Mesothelial cell of epicardium (in vitro differentiated cells): ENCODE measurements at places on chromosomes 3 and 15.
A peak's percentile ranks its signal among the peaks of the same experiment; 100 is the strongest.

- no peak overlapping the region for H3K27ac ChIP-seq
- no peak overlapping the region for H3K4me3 ChIP-seq
- DNase-seq = no peak
- peaks cover 14% of the 10 kb centered on the region for H3K4me1 ChIP-seq
- H3K36me3 ChIP-seq = peaks cover 17% of the 10 kb centered on the region
Measured at GRCh38 chr3:67521053-67521646, 133.3 kb downstream of the SUCLG2 start.

DNA sequence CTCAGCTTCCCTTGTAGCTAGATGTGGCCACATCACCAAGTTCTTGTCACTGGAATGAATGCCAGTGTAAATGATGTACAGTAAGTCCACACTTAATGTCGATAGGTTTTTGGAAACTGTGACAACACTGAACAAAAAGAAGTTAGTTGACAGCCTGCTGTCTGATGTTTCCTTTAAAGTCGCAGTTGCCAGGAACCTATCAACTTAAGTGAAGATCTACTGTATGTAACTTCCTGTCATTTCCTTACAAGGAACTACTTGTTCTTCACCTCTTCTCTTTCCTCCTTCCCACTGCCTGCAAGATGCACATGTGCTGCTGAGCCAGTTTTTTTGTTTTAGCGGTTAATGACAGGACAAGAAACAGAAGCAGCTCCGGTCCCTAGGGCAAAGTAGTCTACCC, 44.6 kb downstream of the HDGFL3 start:
- no peak for DNase-seq
- H3K27ac ChIP-seq = no peak overlapping the region
- no peaks in the 10 kb centered on the region for H3K27me3 ChIP-seq
- peaks cover 51% of the 10 kb centered on the region for H3K36me3 ChIP-seq
- H3K4me3 ChIP-seq = no peak overlapping the region

DNA sequence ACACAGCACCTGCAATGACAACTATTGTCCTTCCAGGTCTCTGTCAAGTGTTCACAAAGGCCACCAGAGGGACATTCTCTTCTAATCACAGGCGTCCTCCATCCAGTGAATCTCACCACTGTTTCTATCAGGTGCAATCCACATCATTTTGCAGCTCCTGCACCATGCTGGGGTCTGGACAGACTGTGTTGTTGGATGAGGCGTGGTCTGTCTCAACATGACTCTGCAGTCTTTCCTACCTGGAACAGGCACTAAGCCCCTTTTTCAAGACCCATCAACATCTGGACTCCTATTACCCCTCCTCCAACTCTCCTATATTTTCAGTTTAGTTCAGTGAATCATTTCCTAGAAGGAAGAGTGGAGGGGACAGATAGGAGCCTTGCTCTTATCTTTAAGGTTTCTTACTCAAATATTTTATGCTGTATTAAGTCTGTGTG, 31.5 kb upstream of the VEPH1 start:
- no peak for DNase-seq
- no peaks in the 10 kb centered on the region for H3K36me3 ChIP-seq
- no peak overlapping the region for H3K4me3 ChIP-seq
- H3K27ac ChIP-seq = no peak overlapping the region

- H3K27ac ChIP-seq = no peak overlapping the region
- H3K4me1 ChIP-seq = peaks cover 40% of the 10 kb centered on the region
- H3K36me3 ChIP-seq = no peaks in the 10 kb centered on the region
- H3K27me3 ChIP-seq = peaks cover 14% of the 10 kb centered on the region
Measured at GRCh38 chr3:86986671-86987420, 4.1 kb downstream of the VGLL3 start.

- H3K27ac ChIP-seq = peak overlapping the region; percentile 86
- no peaks in the 10 kb centered on the region for H3K27me3 ChIP-seq
- H3K4me3 ChIP-seq = no peak overlapping the region
- peaks cover 80% of the 10 kb centered on the region for H3K4me1 ChIP-seq
Measured at GRCh38 chr15:36362509-36362915, 216.9 kb upstream of the CDIN1 start.

DNA sequence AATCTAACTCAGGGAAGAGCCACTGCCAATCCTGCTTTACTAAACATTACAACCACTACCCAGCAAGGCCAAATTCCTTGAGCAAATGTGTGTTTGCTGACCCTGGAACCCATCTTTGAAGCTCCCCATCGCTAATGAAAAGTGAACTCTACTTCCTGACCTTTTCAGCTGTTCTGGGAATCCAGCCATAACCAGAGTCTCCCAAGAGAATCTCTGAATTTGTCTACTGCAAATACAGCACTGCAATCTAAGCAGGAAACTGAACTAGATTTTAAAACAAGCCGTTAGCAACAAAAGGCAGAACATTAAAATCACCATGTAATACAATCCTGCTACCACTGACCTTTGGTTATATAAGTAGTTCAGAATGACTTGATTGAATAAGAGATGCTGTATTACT, 309.2 kb downstream of the MAGI1 start:
- H3K27ac ChIP-seq = peak overlapping the region; percentile 88
- no peak overlapping the region for H3K4me3 ChIP-seq
- peaks cover 33% of the 10 kb centered on the region for H3K4me1 ChIP-seq
- DNase-seq = no peak
- H3K27me3 ChIP-seq = no peaks in the 10 kb centered on the region
- no peaks in the 10 kb centered on the region for H3K36me3 ChIP-seq

- no peak overlapping the region for H3K27ac ChIP-seq
- peaks cover 7% of the 10 kb centered on the region for H3K4me1 ChIP-seq
- peaks cover 16% of the 10 kb centered on the region for H3K27me3 ChIP-seq
- H3K4me3 ChIP-seq = no peak overlapping the region
- no peak for DNase-seq
- H3K36me3 ChIP-seq = no peaks in the 10 kb centered on the region
Measured at GRCh38 chr3:33791477-33792166, 6.8 kb upstream of the PDCD6IP start.

DNA sequence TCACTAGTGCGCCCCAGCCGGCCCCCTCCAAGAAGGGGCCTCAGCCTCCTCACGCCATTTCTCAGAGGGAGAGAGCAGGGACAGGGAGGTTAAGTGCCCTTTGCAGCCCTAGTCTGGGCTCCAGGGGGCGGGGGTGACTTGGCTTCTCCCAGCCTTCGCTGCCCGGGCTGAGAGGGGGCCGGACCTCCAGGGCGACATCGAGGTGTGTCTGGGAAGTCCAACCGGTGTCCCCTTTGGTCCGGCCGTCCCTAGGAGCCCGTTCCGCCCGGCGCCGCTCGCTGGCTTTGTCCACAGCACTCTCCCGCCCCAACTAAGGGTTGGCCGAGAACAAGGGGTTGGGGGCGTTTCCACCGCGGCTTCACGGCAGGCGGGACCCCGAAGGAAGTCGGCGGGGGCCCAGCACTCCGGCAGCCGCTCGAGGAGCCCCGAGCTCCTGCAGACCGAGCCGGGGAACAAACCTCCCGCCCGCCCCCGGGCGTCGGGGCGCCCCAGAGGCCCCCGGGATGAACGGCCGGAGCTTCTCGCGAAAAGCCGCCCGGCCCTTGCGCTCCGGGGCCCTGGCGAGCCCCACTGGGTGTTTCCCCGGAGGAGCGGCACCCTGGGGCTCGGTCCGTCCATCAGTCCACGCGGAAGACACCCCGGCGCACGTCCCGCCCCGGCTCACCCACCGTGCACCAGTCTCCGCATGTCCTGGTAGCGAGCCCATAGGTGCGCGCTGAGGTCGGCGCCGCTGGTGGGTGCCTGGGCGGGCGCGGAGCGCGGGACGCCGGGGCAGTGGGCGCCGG, 627 bp downstream of the NT5DC2 start:
- H3K4me3 ChIP-seq = peak overlapping the region; percentile 83
- H3K27ac ChIP-seq = peak overlapping the region; percentile 67

GRCh38 chr3:197789309-197789708, 1.7 kb upstream of the LRCH3 start:
- peaks cover 21% of the 10 kb centered on the region for H3K4me1 ChIP-seq
- H3K4me3 ChIP-seq = no peak overlapping the region
- H3K36me3 ChIP-seq = no peaks in the 10 kb centered on the region

DNA sequence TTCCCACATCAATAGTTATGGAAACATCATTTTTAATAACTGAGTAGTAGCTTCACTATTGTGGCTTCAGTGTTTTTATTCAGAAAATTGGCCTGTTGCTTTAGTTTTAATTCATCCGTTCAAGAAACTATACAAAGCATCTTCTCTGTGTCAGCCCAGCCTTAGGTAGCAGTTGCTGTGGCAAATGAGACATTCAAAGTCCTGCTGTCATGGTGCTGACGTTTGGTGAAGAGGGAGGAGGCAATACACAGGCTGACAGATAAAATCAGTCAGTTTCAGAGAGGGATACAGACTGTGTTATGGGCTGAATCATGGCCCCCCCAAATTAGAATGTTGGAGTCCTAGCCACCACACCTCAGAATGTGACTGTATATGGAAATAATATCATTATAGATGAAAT, 56.5 kb downstream of the SLC7A14 start:
- H3K4me3 ChIP-seq = no peak overlapping the region
- H3K36me3 ChIP-seq = no peaks in the 10 kb centered on the region
- H3K27me3 ChIP-seq = no peaks in the 10 kb centered on the region

DNA sequence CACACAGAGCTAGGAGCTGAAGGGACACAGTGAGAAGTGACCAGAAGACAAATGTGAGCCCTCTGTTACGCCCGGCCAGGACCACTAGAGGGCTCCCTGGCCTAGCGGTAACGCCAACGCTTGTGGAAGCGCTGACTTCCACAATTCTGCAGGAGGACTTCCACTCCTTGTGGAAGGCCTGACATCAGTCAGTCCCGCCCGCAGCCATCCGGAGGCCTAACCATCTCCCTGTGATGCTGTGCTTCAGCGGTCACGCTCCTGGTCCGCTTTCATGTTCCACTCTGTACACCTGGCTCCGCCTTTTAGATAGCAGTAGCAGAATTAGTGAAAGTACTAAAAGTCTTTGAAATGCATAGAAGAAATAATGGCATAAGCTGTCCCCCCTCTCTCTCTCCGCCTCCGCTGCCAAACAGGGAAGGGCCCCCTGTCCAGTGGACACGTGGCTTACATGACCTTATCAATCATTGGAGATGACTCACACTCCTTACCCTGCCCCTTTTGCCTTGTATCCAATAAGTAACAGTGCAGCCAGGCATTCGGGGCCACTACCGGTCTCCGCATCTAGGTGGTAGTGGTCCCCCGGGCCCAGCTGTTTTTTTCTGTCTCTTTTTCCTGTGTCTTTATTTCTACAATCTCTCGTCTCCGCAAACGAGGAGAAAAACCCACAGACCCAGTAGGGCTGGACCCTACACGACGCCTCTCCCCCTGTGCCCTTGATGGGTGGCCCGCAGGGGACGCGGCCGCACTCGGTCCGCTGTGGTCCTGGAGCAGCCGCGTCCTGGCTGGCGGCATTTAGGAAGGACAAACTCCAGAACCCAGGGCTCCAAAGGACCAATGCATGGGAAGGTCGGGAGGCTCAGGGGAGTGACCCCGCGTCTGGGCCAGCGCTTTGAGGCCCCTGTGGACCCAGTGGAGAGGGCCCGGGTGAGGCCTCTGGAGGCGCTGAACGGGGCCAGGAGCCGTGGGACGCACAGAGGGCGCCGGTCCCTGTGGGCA, 27.0 kb upstream of the RPL32 start:
- H3K36me3 ChIP-seq = no peaks in the 10 kb centered on the region
- peaks cover 10% of the 10 kb centered on the region for H3K4me1 ChIP-seq
- H3K27me3 ChIP-seq = peaks cover 31% of the 10 kb centered on the region
- peak overlapping the region; percentile 71 for H3K27ac ChIP-seq
- DNase-seq = peak; percentile 82
- peak overlapping the region; percentile 68 for H3K4me3 ChIP-seq

DNA sequence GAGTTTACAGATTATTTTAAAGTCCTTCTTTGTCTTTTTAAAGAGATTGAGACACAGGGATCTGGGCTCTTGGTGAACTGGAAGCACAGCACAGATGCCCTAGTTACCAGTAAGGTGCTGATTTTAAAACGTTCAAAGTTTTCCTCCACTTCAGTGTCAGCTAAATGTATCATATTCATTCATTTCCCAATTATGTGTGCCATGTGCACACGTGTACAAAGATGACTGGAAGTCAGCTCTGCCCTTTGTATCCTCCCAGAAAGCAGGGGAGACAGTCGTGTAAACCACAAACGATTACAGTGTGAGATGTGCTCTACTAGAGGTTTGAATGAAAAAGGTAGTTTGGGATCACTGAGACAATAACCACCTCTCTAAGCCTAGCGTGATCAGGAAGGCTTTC, 730 bp downstream of the ZKSCAN7 start:
- no peak for DNase-seq
- H3K27ac ChIP-seq = peak overlapping the region; percentile 95
- H3K4me1 ChIP-seq = peaks cover 29% of the 10 kb centered on the region

DNA sequence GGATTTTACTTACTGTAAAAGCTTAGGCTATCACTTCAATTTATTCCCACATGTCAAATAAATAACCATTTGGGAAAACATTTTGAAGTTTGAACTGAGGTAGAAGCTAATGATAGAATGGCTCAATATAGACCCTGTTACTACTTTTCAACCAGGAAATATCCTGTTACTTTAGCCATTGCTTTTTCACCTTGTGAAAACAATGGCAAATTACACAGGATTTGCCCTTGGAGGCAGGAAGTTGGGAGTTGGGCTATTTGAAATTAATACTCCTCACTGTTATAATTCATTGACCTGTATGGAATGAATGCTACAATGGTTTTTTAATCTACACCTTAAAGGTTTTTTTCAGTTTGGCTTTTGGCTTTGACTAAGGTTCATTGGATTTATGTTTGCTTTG, 98.1 kb upstream of the UBE2E2 start:
- peaks cover 3% of the 10 kb centered on the region for H3K4me1 ChIP-seq
- no peaks in the 10 kb centered on the region for H3K36me3 ChIP-seq
- no peak overlapping the region for H3K27ac ChIP-seq

GRCh38 chr3:71559021-71559420, 24.5 kb downstream of the FOXP1 start:
- peaks cover 42% of the 10 kb centered on the region for H3K36me3 ChIP-seq
- no peak overlapping the region for H3K4me3 ChIP-seq
- no peaks in the 10 kb centered on the region for H3K4me1 ChIP-seq
- no peaks in the 10 kb centered on the region for H3K27me3 ChIP-seq

DNA sequence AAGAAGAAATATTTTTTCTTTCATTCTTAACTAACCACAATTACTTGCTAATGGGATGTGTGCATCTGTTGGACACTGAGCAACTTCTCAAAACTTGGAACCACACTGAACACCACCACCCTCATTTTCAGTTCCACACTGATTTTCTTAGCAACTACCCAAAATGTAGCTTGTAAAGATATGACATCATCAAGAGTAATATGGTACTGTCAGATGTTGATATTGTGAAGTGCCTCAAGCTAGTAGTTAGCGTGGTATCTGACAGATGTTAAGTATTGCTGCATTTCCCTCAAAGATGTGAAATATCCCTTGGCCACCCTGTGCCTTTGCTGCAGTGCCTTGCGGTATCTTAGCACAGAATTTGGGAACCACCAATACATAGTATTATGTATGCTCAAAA, 9.3 kb downstream of the RFTN1 start:
- H3K36me3 ChIP-seq = no peaks in the 10 kb centered on the region
- no peak overlapping the region for H3K27ac ChIP-seq
- H3K27me3 ChIP-seq = peaks cover 41% of the 10 kb centered on the region
- no peak overlapping the region for H3K4me3 ChIP-seq
- peaks cover 8% of the 10 kb centered on the region for H3K4me1 ChIP-seq
- DNase-seq = no peak

GRCh38 chr15:66924889-66925288, 140.5 kb upstream of the SMAD3 start:
- H3K36me3 ChIP-seq = peaks cover 9% of the 10 kb centered on the region
- peaks cover 29% of the 10 kb centered on the region for H3K4me1 ChIP-seq
- no peak overlapping the region for H3K27ac ChIP-seq
- DNase-seq = no peak

- peak overlapping the region; percentile 94 for H3K4me3 ChIP-seq
- H3K4me1 ChIP-seq = peaks cover 49% of the 10 kb centered on the region
Measured at GRCh38 chr3:128488991-128489673, 3.9 kb downstream of the GATA2 start.
